ENCODE measurements at places on chromosomes 6 and 20.
A peak's percentile ranks its signal among the peaks of the same experiment; 100 is the strongest.

DNA sequence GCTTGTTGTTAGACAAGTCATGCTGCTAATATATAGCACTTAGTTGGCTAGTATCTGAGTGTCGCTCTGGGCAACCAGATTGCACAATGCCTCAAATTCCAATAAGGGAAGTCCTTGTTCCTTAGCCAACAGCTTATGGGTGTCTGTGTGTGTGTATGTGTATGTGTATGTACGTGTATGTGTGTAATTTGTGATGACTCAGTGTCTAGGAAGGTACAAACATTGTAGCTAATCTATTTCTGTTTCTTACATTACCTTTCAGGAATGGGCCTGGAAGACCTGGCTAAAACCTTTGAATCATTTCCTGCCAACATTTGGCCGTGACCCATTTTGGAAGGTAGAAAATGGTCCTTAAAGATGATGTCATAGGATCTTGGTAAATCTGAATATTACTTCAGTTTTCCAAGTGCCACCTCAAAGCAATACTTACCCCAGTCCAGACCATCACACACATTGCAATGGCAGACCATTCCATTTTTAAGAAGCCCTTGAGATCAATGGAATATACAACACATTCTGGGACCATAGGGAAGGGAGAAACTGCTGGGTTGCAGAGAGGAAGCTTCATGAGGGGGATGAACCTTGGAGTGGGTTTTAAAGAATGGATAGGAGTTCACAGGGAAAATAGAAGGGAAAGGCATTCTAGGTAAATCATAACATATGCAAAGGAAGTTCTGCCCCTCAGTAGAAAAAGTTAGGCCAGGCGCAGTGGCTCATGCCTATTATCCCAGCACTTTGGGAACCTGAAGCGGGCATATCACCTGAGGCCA, 25.1 kb downstream of the NEDD9 start:
- no peak for DNase-seq

GRCh38 chr6:100134297-100134696, 140.3 kb upstream of the MCHR2 start:
- DNase-seq: no peak

- no peak for DNase-seq
These were observed 380.3 kb upstream of the JARID2 start for GRCh38 chr6:14865531-14866100.

DNA sequence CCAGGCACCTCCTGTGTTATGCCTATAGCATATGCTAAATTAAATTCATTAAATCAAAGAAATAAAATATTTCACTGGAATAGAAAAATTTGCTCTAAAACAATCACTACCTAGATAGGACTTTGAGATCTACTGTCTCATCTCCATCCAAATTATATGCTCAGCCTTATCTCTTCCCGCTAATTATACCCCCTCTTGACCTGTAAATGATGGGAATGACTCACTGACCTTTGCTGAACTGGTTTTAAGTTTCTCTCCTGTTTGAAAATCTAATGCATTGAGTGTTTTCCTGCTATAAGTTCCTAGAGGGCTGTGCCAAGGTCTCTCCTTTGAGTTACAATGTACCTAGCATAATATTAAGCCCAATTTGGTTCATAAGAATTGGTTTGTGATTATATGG, 110.1 kb downstream of the BMP2 start:
- DNase-seq: no peak

DNA sequence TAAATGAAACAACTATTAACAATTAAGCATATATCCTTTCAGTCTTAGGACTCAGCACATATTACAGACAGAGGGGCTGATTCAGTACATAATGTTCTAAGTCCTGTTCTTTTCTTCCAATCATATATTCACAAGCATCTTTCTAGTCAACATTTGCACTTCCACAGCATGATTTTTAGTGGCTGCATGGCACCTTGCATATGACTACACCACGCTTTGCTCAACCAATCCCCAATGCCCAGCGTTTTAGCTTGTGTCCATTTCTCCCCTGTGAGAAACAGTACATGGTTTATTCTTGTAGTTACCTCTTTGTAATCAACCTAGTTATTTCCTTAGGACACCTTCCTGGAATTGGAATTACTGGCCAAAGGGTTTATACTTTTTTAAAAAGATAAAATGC, 33.2 kb downstream of the AAR2 start:
- no peak for DNase-seq

- no peak for DNase-seq
These were observed 164.1 kb downstream of the ID4 start for GRCh38 chr6:20001286-20001685.

- no peak for DNase-seq
These were observed 173.6 kb downstream of the MTFR2 start for GRCh38 chr6:136076496-136076895.

GRCh38 chr6:142376800-142377496, 75.1 kb downstream of the ADGRG6 start:
- no peak for DNase-seq

GRCh38 chr20:49171909-49172308, 16.2 kb downstream of the STAU1 start:
- no peak for DNase-seq

- no peak for DNase-seq
These were observed 23.1 kb downstream of the CPNE5 start for GRCh38 chr6:36815962-36816735.

DNA sequence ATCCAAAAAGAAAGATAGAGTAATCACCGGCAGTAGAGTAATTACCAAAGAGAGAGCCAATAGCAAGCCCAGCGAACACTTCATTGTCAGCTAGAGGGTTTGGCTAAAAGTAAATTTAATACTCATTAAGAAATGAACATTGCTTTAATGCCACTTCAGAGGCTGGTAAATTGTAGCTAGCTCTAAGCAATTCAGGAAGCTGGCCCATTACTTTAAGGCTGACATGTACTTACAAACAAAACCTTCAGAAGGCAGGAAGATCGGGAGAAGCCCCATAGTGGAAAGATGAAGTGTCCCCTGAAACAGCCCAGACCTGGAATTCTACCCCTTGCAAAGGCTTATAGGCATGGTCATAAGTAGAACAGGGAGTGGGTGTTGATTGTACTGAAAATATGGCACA, 396.6 kb upstream of the ID4 start:
- DNase-seq: no peak

- no peak for DNase-seq
These were observed 245.9 kb downstream of the FARS2 start for GRCh38 chr6:5507131-5507681.

DNA sequence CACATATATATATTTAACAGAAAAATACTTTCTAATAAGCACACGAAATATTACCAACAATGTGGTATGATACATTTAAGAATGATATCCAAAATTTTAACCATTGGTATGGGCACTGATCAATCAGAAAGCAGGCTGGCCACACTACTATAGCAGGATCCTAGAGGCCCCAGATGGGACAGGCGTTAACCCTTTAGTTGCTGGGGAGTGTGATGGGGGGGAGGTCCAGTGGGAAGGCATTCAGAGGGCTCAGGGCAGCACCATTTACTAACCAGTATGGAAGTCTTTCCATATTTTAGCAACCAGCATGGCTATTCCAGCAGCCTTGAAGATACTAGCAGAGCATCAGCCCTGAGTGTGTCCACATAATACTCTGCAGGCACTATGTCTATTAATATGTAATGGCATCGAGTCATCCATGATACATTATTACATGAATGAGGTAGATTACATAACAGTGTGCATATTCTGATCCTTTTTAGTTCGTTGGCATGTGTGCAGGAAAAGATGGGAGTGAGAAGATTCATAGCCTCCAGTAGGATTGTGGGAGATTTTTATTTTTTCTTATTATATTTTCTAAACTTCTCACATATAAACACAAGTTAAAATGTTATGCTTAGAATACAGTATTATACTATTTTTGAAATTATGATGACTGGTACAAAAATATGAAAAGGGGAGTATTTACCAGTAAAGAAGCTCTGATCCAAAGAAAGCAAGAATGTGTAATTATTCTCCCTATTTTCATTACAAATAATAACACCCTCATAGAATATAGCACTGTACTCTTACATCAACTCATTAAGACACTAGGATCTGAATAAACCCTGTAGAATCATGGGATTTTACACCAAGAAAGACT, 78.9 kb downstream of the FAM217A start:
- DNase-seq: no peak

GRCh38 chr6:13591205-13591921, 17.0 kb downstream of the SIRT5 start:
- DNase-seq: peak; percentile 79

- DNase-seq: no peak
These were observed 28.4 kb downstream of the BRPF3 start for GRCh38 chr6:36224918-36225461.

- peak; percentile 59 for DNase-seq
These were observed 10.0 kb downstream of the CDH4 start for GRCh38 chr20:61262036-61262435.

GRCh38 chr6:136798044-136798443, 5.8 kb upstream of the MAP3K5 start:
- DNase-seq: no peak

- DNase-seq: no peak
These were observed 50.4 kb upstream of the TLDC2 start for GRCh38 chr20:36825385-36826104.

DNA sequence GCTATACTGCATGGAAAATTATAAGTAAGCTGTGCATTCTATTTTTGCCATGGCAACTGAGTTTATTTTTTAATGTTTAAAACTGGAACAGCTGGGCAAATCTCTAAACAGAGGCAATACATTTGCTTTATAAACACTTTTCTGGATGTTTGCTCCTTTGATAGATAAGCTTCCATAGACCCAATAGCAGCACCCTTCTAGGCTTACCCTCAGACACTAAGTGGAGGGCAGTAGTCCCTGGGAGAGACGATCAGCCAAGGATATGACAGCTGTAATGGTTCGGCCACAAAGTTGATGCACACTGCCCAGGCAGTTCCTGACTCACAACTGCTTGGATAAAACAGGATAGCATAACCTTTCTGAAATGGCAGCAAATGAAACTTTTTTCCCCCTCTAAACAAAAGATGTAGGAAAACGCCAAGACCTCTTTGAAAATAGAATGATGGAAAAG, 8.5 kb upstream of the MRPS10 start:
- no peak for DNase-seq

DNA sequence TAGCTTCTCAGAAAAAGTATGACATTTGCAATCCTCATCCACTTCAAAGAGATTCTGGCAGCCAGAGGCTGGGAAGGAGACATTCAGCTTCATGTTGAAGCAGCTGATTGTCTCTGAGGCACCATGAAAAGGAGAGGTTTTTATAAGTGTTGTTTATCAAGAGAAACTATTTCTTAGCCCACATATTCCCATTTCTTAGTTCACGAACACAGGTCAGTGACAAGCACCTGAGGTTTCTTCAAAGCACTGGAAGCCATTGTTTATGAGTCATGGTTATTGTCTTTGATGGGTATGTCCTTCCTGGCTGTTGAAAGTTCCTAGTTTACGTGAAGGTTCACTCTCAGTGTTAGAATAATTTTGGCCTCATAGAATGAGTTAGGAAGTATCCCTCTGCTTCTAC, 3.0 kb upstream of the DDX43 start:
- no peak for DNase-seq

- no peak for DNase-seq
These were observed 68.0 kb downstream of the FKBP5 start for GRCh38 chr6:35620706-35621105.

DNA sequence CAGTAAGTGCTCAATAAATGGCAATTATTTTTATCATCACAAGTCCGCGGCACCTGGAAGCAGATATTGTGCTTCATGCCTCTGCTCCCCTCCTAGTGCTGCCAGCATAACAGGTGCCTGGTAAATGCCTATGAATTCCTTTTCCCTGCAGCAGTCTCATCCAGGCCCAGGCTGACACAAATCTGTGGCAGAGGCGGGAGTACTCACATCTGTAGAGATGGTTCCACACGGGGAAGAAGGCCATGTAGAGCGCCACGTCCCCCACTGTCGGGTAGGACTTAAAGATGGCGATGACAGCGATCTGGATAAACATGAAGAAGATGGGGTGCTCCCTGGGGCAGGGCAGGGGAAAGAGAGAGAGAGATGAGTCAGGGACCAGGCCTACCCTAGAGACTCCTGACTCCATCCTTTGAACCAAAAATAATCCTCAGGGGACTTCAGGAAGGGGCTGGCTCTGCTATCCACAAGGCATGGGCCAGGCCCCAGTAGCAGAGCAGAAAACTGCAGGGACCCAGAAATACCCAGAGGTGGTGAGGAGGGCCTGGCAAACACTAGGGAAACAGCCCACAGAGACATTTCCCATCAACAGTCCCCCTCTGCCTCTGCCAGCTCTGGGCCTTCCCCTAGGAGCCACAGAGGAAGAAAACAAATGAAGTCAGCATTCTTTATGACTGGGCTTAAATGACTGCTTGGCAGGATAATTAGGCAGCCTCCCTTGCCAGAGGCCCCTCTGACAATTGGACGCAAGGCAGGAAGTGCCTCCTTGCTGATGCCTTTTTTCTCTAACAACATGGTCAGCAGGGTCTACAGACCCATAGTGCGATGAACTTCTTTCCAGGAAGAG, 23.0 kb downstream of the MAP1LC3A start:
- DNase-seq: no peak

DNA sequence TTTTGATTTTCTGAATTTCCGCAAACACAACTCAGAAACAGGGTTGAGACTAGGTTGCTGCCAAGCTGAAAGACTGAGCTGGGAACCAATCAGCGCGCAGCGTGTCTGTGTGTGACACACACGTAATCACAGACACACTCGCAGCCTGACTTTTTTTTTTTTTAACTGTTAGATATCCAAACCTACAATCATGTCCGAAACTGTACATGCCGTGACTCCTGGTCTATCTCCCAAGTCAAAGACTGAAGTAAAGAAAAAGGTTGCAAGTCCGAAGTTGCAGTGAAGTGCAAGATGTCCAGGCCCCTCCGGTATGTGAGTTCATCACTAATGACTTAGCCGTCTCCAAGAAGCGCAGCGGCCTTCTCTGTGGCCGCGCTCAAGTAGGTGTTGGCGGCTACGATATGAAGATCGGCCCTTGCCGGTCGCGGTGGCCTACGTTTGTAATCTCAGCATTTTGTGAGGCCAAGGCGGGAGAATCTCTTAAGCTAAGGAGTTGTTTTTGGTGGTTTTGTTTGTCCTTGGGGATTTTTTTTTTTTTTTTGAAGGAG, 108.2 kb downstream of the HFE start:
- peak; percentile 97 for DNase-seq

GRCh38 chr6:137089305-137089704, 44.5 kb upstream of the IL20RA start:
- no peak for DNase-seq

DNA sequence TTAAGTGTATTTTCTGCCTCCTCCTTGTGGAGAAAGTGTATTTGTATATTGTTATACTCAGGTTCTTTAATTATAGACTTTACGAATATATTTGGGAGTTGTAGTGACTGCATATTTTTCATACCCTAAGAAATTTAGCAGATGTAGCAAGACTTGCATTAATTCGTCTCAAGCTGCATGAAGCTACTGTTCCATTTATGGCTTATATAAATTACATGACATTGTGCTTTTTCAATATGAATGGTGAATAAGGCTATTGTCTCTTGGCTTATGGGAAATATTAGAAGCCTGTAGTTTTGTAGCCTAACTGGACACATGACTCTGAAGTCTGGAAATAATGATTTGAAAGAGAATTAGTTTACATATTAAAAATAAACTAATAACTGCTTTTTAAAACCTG, 2.4 kb downstream of the ADGRG6 start:
- DNase-seq: no peak

GRCh38 chr20:37984018-37984785, 49.1 kb downstream of the TTI1 start:
- no peak for DNase-seq
